Neural crest cell (in vitro differentiated cells): ENCODE measurements at places on chromosomes 3 and 15. TPM values are rescaled to one million over a fixed set of nuclear protein-coding genes. Genes with fewer than 3 reads are reported as not detected.

- H3K4me3 ChIP-seq = no peak overlapping the region
- peaks cover 5% of the 10 kb centered on the region for H3K4me1 ChIP-seq
- no peaks in the 10 kb centered on the region for H3K27me3 ChIP-seq
These were observed 111.4 kb downstream of the DLG1 start for GRCh38 chr3:197186887-197187588.

DNA sequence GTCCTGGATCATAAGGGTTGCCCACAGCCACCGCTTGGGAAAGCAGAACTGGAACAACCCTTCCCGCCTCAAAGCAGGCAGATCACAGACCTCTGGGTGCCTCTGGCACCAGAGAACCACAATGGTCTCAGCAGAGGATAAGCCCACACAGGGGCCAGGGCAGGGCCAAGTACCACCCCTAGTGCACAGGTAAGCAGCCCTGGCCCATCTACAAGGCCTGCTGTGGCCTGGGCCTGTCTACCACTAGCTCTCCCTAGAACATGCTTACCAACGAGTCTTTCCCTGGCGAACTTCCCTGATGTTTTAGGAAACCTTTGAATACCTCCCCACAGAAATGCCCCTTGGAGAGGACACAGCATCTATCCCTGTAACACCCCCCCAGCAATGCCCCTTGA, 28.3 kb downstream of the TNK2 start:
- H3K4me1 ChIP-seq = peaks cover 9% of the 10 kb centered on the region
- DNase-seq = no peak
- H3K36me3 ChIP-seq = peaks cover 7% of the 10 kb centered on the region
- peak overlapping the region; percentile 57 for H3K27ac ChIP-seq
- no peaks in the 10 kb centered on the region for H3K27me3 ChIP-seq
- no peak overlapping the region for H3K4me3 ChIP-seq

- H3K4me3 ChIP-seq = no peak overlapping the region
- no peak for DNase-seq
- no peak overlapping the region for H3K27ac ChIP-seq
- H3K27me3 ChIP-seq = no peaks in the 10 kb centered on the region
These were observed 168.2 kb downstream of the CBLB start for GRCh38 chr3:105700575-105700974.

GRCh38 chr3:97257942-97258697, 443.7 kb downstream of the EPHA6 start:
- no peaks in the 10 kb centered on the region for H3K36me3 ChIP-seq
- no peaks in the 10 kb centered on the region for H3K27me3 ChIP-seq
- no peaks in the 10 kb centered on the region for H3K4me1 ChIP-seq
- no peak overlapping the region for H3K4me3 ChIP-seq

GRCh38 chr3:98600412-98601095, 7.1 kb upstream of the CPOX start:
- no peaks in the 10 kb centered on the region for H3K36me3 ChIP-seq
- no peak for DNase-seq
- H3K4me3 ChIP-seq = no peak overlapping the region
- H3K27ac ChIP-seq = no peak overlapping the region
- H3K27me3 ChIP-seq = no peaks in the 10 kb centered on the region

GRCh38 chr15:93033434-93034045, 55.5 kb downstream of the RGMA start:
- H3K4me1 ChIP-seq = peaks cover 69% of the 10 kb centered on the region
- peak overlapping the region; percentile 66 for H3K27ac ChIP-seq
- H3K4me3 ChIP-seq = peak overlapping the region; percentile 58
- no peak for DNase-seq
- peaks cover 19% of the 10 kb centered on the region for H3K36me3 ChIP-seq

DNA sequence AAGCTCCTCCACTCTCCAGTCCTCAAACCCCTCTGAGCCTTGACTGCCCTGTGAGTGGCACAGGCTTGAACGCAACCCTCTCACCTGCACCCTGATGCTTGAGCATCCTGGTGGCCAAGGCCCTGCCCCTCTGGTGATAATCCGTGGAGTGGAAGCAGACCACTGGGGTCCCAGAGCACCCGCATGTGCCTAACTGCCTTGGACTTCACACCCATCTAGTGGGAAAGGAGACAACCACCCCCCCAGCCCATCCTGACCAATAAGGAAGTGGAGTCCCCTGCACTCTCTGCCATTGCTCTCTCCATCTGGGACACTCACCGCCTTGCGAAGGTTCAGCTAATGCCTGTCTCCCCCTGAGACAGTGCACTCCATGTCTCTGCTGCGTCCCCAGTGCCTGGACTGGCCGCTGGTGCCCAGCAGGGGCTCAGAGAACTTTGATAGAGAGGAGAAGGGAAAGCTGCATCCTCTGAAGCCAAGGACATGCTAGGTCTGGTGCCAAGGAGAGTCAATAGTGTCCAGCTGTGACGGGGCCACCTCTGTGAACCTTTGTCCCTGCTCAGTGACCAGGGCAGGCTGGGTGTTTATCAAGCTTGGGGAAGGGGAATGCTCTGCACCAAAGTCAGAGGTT, 3.4 kb downstream of the KLF15 start:
- H3K36me3 ChIP-seq = no peaks in the 10 kb centered on the region
- no peak for DNase-seq
- H3K4me1 ChIP-seq = peaks cover 22% of the 10 kb centered on the region
- no peak overlapping the region for H3K4me3 ChIP-seq
- peaks cover 10% of the 10 kb centered on the region for H3K27me3 ChIP-seq

SLC12A8 gene
- total RNA-seq = 2.7 and 2.9 TPM in 2 replicates

SEMA6D gene
- total RNA-seq = 11.1 and 11.8 TPM in 2 replicates

CCR2 gene
- not detected in 2 replicates for total RNA-seq

C2CD4B gene
- total RNA-seq = not detected in 2 replicates
